ENCODE measurements at places on chromosomes 1 and 21.

DNA sequence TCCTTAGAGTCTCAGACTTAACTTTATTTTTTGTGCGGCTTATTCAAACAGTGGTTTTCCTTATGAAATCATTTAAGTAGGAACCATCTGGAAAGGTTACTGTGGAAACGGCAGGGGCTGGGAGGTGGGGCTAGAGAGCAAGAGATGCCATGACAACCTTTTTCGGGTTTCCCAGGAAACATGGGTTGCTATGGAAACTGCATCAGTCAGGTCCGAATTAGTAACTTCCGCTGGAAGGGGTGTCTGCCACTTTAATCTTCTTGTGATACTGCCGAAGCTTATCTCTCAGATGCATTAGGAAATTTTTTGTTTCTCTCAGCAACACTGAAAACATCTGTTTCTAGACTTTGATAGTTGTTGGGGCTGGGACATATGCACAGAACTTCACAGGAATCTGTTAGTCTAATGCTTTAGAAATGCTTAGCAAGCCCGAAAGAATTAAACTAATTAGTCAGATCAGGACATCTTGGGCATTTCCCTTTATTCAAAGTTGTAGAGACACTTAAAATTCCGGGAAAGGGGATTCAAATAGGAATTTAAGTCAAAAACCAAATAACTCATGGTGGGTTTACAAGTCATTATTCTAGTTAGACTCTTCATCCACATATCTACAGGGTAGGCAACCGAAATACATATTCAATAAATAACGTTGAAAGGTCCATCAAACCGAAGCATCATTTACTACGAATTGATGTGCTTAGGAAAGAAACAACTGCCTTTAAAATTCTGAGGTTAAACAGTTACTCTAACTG is 2.6 kb downstream of the KCNA3 start:
- DNase-seq, result peak; percentile 90

DNA sequence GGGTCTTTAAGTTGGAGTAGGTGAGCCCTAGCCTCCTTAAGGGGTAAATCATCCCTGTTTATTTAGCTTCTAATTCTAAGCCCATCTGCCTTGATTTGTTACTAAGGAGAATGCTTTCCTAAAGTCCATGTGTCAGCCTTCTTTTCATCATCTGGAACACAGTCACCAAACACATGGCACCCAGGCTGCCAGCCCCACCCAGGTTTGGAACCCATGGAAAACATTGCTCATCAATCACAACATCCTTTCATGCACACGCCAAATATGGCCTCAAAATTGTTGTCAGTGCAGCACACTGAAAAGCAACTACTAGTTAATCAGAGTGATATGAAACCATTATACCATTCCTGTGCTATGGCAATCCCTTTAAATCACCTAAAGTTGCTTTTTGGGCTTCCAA is 386.7 kb upstream of the ESRRG start:
- DNase-seq, result no peak

- DNase-seq, result peak; percentile 57
Measured at GRCh38 chr1:92583821-92584760, 97.4 kb upstream of the GFI1 start.

- DNase-seq, result no peak
Measured at GRCh38 chr1:216599851-216600250, 123.4 kb downstream of the ESRRG start.

- no peak for DNase-seq
Measured at GRCh38 chr1:177569476-177569875, 398.7 kb downstream of the BRINP2 start.

DNA sequence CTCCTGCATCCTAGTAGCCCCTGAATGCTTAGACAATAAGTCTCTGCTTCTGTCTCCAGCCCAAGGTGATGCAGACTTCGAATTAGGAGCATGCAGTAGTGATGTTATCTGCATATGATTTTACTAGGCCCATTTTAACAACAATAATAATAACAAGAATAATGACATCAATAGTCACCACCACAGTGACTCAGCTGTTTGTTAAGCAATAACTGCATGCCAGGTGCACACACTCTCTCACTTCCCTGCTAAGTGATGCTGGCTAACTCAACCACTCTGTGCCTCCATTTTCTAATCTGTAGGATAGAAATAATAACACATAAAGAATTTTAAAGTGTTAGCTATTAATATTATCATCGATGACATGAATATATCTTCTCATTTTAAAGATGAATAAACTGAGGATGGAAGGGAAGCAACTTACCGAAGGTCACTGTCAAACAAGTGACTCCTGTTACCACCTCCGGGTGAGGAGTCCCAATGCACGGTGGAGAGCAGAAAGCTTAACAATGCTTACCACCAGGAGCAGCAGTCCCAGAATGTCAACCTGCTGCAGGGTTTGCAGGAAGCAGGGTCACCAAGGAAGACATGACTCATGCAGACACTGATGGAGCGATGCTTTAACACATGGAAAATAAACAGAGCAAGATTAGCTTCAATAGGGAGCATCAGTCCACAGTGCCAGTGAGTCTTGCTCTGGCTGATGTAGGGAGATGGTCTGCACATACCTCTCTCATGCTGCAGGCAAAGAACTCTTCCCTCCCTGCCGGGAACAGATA is 290.2 kb downstream of the SPATA17 start:
- no peak for DNase-seq

GRCh38 chr1:227846265-227846858 is 30.9 kb downstream of the PRSS38 start:
- DNase-seq, result no peak

GRCh38 chr1:46070164-46070814 is 62.1 kb downstream of the PIK3R3 start:
- DNase-seq, result no peak

- DNase-seq, result peak; percentile 68
Measured at GRCh38 chr1:33256471-33257206, at the start of gene ZNF362. ZNF362 (plus strand) TSS chr1:33256492; CDS start chr1:33270575, 14,083 bp downstream.

DNA sequence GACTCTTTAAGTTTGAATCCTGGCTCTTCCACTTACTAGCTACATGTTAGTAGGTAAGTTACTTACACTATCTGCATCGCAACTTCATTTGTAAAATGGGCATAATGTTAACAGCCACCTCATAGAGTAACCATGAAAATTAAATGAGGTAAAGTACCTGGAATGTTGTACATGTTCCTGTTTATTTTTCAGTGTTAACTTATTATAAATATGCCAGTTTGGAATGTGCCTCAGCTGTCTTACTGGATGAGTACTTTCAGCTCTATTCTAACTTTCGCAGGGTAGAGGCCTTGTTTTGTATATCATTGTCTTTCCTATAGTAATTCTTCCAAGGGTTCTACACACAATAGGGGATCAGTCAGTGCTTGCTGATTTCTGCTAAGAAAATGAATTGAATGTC is 167.4 kb downstream of the DUSP10 start:
- DNase-seq, result no peak

GRCh38 chr1:45622524-45623394 is 1.1 kb downstream of the CCDC17 start:
- no peak for DNase-seq

DNA sequence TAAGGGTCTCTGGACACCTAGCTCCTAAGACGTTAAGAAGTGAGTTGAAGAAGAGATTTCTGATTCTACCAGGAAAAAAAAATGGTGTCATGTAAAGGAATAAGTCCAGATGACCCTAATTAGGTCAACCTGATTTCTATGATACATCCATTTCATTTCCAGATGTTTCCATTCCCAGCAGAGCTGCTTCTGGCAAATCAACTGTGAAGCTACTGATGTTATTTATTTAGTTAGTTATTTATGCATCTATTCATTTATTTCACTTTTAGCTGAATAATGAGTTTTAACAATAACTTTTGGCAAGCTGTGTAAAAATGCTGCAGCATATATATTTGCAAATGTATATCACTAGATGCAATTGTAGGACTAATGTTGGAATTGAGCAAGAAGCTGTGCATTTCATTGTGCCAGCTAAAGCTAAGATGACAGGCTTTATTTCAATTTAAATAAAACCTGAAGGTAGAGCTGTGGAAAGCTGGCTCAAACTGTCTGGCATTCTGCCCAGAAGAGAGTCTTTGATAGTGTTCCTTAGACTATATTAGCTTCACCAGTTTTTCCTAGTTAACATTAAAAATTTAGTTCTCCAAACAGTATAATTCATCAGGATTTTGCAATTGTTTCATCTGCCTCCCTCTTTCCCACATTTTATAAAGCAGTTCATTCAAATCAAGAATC is 1164.4 kb upstream of the ADGRL4 start:
- no peak for DNase-seq

DNA sequence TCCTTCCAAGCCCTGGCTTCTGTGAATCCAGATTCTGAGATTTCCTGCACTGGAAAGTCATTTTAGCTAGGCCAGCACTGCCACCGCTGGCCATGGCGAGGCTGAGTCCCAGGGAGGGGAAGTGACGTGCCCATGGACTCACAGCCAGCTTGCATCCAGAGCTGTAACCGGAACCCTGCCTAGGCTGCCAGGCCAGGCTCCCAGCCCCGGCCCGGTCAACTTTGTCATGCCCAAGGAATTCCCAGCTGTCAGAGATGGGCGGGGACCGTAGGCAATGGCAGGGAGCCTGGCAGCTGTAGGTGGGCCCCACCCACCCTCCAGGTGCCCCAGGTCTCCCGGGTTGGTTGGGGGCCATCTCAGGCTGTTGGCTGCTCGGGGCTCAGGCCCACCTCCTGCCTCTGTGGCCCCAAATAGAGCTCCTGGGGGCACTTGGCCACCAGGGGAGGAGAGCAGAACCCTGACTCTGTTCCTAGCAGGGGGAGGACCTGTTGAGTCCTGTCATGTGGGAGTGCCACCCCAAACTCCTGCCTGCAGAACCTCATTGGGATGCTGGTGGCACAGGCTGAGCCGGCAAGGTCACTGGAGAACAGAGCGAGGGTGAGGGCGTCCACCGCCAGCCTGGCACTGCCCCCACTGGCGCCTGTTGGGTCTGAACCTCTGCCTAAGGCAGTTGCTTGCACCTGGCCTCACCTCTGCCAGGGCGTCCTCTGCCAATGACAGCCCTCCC is 57.8 kb downstream of the FOXO6 start:
- no peak for DNase-seq

DNA sequence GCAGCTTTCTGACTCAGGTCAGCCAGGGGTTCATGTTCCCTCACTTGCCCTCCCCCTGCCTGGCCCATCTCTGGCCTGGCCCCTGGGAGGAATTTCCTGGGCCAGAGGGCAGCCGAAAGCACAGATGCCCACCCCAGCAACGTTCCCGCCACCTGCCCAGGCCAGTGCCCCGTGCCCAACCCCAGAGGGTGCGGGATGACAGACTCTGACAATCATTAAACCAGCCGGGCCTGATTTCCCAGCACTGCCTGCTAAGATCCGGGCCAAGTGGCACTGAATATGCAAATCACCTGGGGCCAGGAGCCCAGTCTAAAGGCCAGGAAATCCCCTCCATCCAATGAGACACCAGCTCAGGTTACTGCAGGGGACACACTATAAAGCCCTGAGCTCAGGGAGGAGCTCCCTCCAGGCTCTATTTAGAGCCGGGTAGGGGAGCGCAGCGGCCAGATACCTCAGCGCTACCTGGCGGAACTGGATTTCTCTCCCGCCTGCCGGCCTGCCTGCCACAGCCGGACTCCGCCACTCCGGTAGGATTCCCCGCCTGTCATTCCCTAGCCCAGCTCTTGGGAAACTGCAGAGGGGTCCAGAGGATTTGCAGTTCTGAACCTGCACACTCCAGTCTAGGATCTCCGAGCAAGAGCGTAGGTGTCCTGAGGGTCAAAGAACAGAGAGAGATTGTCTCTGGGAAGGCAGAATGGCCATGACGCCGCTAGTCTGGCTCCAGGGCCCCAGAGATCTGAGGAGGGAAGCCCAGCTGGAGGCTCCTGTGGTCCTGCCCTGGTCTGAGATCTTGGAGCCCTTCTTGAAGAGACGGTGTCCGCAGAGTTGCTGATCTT is at the start of gene ELF3:
Gene ELF3 (plus strand): TSS at position 408 of the 836 bp plus-strand sequence. CDS start 550 bp downstream, outside the sequence.
- DNase-seq, result no peak

- DNase-seq, result no peak
Measured at GRCh38 chr1:234906654-234907053, 222.0 kb downstream of the TOMM20 start.

- DNase-seq, result no peak
Measured at GRCh38 chr21:37341254-37341960, 25.2 kb upstream of the DYRK1A start.

DNA sequence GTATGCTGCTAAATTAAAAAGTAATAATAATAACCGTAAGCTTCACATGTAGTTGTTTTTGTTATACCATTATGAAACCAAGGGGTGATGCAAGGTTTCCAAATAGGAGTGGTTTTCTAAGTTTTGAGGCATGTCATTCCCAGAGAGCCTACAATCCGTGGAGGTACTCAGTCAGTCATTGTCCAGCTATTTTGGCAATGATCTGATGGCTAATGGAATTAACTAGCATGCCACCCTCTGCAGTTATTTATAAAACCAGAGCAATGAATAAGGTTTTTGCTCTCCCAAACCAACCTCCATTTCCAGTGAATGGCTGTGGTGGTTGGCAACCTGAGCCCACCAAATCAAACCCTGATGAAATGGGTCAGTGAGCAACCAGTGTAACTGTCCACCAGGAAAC is 106.4 kb downstream of the TBX15 start:
- no peak for DNase-seq

- no peak for DNase-seq
Measured at GRCh38 chr21:45029948-45030681, 44.3 kb upstream of the ADARB1 start.

DNA sequence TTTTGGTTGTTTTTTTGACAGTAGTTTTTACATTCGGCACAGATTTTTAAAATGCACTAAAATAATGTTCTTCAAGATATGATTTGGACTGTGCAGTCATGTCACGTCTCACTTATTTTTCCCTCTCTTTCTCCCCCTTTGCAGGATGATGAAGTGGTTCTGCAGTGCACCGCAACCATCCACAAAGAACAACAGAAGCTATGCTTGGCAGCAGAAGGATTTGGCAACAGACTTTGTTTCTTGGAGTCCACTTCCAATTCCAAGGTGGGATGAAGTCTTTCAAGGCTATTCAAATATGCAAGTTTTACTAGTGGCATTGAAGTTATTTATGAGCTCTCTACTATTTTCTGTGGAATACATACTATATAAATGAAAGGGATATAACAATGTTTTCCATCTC is 228.4 kb downstream of the RYR2 start:
- no peak for DNase-seq

GRCh38 chr1:6300342-6301048 is 39.6 kb upstream of the GPR153 start:
- no peak for DNase-seq

DNA sequence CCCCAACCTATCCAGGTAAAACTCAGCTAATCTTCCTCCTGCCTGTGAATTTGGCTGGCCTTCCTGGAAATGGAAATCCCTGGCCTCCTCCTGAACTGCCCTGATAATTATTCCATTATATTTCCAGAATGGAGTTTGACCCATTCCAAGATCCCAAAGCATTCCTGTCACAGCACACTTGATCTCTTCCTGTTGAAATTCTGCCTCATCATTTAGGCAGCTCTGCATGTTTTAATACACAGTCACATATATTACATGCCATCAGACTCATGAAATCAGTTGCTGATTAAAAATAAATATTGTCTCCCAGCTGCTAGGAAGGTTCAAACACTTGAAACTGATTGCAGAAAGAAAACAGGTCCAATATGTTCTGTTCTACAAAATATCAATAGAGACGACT is 148.2 kb upstream of the PALMD start:
- no peak for DNase-seq

Data from CD8-positive, alpha-beta T cell (primary cell).